Left ventricle myocardium superior (tissue), 1 donor: ENCODE measurements at places on chromosomes 11 and 22. TPM values are rescaled to one million over a fixed set of nuclear protein-coding genes. Genes with fewer than 3 reads are reported as not detected.
A peak's percentile ranks its signal among the peaks of the same experiment; 100 is the strongest.

GRCh38 chr11:17515443-17516176 lies 28.6 kb downstream of the USH1C start:
- no peak for DNase-seq

- DNase-seq, result no peak
These were observed 2.4 kb downstream of the UBQLN3 start for GRCh38 chr11:5507177-5507932.

GRCh38 chr11:69594481-69594880 lies 46.5 kb upstream of the CCND1 start:
- no peak for DNase-seq

ST14 gene
- 2.1 TPM for total RNA-seq

SORL1 gene
- 11.9 TPM for total RNA-seq

PARVA gene
- total RNA-seq, result 56.4 TPM

GRCh38 chr22:20221421-20222340 lies 46.4 kb downstream of the RTN4R start:
- peak; percentile 69 for DNase-seq

GRCh38 chr22:43630451-43630850 lies 181.7 kb downstream of the EFCAB6 start:
- DNase-seq, result no peak

GRCh38 chr11:32081901-32082300 lies 9.0 kb upstream of the RCN1 start:
- no peak for DNase-seq

- no peak for DNase-seq
These were observed 45.8 kb downstream of the SCGB1A1 start for GRCh38 chr11:62464655-62465054.

SEC14L6 gene
- total RNA-seq, result not detected

- no peak for DNase-seq
These were observed 298.7 kb upstream of the ZC3H12C start for GRCh38 chr11:109794501-109794900.

YPEL4 gene
- total RNA-seq, result 1.2 TPM

- no peak for DNase-seq
These were observed 103.5 kb downstream of the WT1 start for GRCh38 chr11:32331792-32332191.
